Hematopoietic multipotent progenitor cell treated with erythropoietin and hydrocortisone succinate and interleukin-3 and kit ligand, for 17 days (in vitro differentiated cells): ENCODE measurements at places on chromosomes 1 and 21.
A peak's percentile ranks its signal among the peaks of the same experiment; 100 is the strongest.

DNA sequence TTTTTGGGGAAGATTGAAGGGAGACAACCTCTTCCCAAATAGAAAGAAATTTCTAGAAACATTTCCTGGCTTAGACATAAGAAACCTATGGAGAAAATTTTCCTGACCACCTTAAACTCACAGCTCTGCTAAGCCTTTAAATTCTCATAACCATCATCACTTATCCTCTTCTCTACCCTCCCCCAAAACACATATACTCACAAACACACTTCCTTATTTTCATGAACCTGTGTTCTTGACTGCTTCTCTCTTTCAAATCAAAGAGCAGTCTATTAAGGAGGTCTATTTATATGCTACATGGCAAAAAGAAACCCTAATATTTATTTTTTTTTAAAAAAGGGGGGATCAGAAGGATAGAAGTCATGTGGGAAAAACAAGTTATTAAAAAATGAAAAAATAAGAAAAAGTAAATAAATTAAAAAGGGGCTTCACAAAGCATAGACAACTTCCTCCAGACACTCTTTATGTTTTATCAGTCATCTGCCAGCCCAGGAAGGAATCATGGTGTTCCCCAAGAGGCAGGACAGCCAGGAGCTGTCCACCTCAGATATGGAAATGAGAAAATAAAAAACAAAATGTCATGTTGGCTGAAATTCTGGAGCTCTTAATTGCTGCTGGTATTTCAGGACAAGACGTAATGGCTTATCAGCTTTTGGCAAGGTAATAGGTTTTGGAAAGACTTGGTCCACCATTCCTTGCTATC, 12.8 kb upstream of the RGS2 start:
- DNase-seq, result no peak

GRCh38 chr1:104765085-104765484, 1015.4 kb downstream of the AMY1C start:
- DNase-seq, result no peak

DNA sequence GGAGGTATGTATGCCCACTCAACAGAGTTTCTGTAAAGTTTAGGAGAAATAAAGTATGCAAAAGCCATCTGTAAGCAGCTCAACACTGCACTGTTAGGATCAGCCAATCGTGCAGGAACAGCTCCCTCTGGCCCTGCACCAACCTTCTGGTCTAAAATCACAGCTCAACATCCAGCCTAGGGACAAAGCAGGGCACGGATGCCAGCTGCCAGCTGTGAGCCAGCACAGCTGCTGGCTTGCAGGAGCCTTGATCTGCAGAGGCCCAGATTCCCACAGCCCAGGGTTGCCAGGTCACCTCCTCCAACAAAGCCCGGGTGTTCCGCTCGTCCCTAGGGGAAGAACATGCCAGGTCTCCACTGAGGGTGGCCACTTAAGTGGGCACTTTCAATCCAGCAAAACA, 8.6 kb downstream of the ACOT7 start:
- no peak for DNase-seq

- DNase-seq, result no peak
These were observed 510.2 kb upstream of the USP24 start for GRCh38 chr1:55725378-55725777.

DNA sequence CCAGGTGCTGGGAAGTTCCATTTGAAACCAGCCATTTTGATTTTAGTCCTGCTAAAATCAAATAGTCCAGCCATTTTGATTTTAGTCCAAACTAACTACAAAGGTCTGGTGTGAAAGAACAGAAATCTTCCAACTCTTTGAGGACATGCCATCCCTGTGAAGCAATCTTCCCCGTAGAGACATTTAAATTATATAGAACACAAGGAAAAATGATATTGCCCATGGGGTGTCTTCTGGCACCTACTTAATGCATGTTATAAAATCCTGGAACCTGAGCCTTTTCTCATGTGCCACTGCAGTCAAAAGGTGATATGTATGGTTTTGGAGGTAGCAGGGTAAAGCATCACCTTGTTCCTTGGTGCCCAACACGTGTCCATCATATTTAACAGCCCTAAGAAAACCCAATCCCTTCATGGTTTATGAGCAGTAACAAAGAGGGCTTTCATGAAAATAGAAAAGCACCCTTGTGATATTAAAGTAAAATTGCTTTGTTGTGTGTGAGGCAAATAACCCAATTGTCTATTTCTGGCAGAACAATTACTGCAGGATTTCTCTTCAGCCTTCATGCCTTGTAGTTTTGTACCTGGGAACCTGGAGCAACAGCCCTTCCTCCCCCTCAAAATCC, 26.3 kb downstream of the ANGPTL7 start:
- no peak for DNase-seq

DNA sequence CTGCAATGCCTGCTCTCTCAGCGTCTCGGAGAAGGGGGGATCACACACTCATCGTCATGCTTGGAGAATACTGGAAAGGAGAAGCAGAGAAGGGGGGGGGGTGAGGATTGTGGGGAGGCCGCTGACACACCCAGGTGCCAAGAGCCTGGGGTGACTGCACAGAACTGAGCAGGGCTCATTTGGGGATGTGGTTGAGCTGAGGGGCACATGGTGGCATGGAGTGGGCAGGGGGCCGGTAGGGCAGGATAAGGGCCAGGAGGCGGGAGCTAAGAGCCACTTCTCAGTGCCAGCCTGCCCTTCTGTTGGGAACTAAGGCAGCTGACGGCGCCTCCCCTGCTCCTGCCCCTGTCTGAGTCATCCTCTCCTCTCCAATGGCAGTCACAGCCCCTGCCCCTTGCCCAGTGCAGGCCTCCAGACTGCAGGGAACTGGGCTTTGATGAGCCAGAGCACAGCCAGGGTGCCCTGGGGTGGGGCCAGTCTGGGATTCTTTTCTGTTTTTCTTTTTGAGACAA, 27.2 kb downstream of the MRPL37 start:
- DNase-seq, result no peak

- no peak for DNase-seq
These were observed 287.1 kb downstream of the LTN1 start for GRCh38 chr21:28705616-28706015.

GRCh38 chr1:3909615-3910014, 9.5 kb upstream of the C1orf174 start:
- DNase-seq, result no peak

- DNase-seq, result peak; percentile 38
These were observed 23.8 kb downstream of the PTPRF start for GRCh38 chr1:43554444-43554992.

DNA sequence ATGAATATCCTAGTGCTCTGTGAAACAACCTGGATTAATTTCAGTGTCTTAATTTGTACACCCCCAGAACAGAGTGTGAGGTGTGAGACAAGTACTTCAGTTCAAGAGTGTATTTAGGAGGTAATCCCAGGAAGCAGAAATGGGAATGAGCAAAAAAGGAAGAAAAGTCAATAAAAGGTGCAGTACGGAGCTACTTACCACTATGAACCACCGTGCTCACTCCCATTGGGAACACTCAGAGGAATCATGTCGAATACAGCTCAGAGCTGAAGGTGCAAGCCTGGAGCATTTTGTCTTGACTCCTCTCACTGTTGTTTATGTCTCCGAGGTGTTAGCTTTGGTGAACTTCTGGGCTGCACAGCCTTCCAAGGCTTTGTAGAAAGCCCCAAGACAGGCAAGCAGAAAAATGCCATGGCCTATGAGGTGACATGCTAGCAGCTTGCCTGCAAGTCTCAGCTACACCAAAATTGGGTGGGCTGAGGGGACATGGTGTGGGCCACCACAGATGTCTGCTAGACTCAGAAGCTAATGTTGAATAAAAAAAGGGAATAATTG, 7.4 kb upstream of the SVBP start:
- peak; percentile 67 for DNase-seq

- no peak for DNase-seq
These were observed 25.9 kb downstream of the PCNX2 start for GRCh38 chr1:233269656-233270055.

GRCh38 chr1:166032572-166033371, 134.0 kb downstream of the FAM78B start:
- no peak for DNase-seq

DNA sequence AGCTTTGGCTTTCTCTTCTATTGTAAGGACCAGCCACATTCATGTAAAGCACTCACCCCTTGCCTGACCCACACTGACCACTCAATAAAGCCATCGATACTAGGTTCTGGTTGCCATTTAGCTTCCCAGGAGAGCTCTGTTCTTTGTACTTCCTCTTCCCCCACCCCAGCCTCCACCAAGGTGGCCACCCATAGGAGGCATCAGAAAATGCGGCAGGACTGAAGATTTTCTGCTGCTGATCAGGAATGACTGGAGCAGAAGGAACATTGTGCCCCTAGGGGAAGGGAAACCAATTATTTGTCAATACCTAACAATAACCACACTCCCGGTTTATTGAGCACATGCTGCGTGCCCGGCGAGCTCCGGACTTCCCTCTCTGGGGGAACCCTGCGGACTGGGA, 5.2 kb upstream of the SMIM12 start:
- DNase-seq, result no peak

- DNase-seq, result peak; percentile 76
These were observed 2.2 kb downstream of the FBXO28 start for GRCh38 chr1:224116131-224116530.

- no peak for DNase-seq
These were observed 9.3 kb downstream of the CHML start for GRCh38 chr1:241630899-241631298.

DNA sequence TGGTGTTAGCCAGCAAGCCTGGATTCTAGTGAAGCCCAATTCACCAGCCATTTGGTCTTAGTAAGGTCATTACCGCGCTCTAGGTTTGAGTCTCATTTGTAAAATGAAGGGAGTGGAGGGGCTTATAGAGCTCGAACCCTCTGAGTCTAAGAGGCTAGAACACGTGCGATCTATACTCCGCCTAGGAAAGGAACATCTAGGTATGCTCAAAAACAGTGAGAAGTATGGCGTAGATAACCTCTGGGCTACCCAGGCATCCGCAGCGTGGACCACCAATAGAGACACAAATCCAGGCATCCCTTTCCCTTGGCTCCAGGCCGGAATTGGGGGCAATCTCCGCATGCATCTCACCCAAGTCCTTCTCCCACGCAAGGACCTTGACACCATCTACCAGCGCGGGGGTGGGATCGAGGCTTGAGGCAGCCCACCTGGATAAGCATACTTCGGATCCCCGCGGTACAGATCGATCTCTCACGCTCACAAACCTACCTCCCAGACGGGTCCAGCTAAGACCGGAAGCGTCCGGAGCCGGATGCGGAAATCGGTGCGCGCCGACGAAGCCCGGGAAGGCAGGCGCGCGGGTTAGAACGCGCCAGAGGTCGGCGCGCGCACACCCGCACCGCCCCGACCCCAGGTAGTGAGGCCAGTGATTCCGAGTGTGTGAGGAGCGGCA, at the start of gene METTL25B:
METTL25B (plus strand) TSS at position 544 of the 673 bp plus-strand sequence. CDS start 636 bp downstream, outside the sequence.
- DNase-seq, result peak; percentile 80

GRCh38 chr1:21779613-21780521, 3.1 kb downstream of the USP48 start:
- DNase-seq, result no peak

- no peak for DNase-seq
These were observed 56.2 kb downstream of the RUNX1 start for GRCh38 chr21:34992736-34993398.

DNA sequence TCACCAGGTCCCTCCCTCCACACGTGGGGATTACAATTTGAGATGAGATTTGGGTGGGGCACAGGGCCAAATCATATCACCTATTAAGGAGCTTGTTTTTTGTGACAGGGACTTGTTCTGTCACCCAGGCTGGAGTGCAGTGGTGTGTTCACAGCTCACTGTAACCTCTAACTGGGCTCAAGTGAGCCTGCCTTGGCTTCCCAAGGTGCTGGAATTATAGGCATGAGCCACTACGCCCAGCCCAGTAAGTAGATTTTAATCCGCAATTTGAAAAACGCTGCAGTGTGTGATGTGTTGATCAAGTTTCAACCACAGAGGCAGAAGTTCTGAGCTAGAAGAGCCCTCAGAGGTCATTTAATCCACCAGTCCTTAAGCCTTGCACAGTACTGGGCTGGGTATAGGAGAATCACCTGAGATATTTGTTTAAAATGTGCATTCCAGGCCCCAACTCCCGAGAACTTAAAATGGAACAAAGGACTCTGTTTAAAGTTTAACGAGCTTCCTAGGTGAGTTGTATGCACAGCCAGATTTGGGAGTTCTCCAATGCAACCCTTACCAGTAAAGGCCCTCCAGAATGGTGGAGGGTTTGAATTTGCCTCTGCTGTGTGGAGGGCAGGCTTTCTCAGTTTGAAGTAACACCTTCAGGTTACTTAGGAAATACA, 13.4 kb downstream of the RPL11 start:
- DNase-seq, result no peak

- no peak for DNase-seq
These were observed 12.7 kb downstream of the CD34 start for GRCh38 chr1:207898260-207898659.

DNA sequence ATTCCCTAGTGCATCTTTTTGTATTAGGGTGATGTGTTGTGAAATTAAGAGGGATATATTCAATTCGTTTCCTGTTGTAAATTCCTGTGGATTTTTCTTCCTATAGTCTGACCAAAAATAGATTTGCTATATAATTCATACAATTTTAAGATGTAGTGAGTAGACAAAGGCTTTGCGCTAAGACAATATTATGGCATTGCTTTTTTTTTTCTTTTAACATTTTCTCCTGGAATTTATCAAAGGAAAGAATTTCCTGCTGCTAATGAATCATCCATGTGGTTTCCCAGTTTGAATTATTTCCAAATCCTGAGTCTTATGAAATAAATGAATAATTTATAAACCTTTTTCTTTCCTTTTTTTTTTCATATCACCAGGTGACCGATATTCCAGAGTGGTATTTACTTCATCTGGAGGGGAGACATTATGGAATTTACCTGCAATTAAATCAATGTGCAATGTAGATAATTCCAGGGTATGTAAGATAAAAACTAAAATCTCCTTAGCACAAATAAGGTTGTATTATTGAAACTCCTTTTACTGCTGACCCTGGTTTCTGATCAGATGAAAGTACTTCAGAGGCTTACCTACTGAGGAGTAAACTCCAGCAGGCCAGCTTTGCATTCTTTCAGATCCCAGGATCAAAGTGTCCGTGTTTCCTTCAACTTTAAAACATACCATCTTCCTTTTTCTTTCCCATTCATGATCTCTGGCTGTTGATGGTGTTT, 148.4 kb downstream of the TLR5 start:
- DNase-seq, result no peak

- no peak for DNase-seq
These were observed 5.8 kb downstream of the IGSF9 start for GRCh38 chr1:159939678-159940002.

GRCh38 chr1:55212349-55213150, 2.6 kb downstream of the USP24 start:
- DNase-seq, result peak; percentile 58

GRCh38 chr1:228443395-228443794, 26.7 kb upstream of the TRIM17 start:
- no peak for DNase-seq

GRCh38 chr1:234573711-234574299, 36.2 kb downstream of the IRF2BP2 start:
- DNase-seq, result no peak
